ENCODE measurements at places on chromosomes 6 and 20.

DNA sequence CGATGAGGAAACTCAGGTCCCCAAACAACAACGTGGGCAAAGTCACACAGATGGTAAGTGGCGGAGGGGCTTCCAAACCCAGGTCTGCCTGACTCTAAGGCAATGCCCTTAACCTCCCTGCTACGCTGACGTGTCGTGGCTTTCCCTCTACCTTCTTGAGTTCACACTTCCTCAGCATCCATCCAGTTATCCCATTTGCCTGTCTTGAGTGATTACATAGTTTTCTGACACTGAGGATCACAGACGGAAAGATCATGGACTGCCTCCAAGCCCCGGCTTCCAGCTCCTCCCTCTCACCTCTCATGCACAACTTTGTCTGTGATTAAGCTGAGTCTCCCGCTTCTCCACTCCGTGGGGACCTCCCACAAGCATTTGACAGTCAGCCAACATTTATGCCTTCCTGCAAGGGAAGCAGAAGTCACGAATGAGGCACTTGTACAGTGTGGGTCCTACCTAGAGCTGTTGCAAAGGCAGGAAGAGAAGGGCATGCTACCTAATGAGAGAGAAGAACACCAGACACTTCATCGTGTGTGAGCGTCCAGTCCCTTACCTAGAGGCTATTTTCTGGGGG is 33.8 kb downstream of the TBC1D7 start:
- H3K4me1 ChIP-seq, result no peaks in the 10 kb centered on the region
- no peak overlapping the region for H3K4me3 ChIP-seq
- peaks cover 35% of the 10 kb centered on the region for H3K36me3 ChIP-seq

- H3K27me3 ChIP-seq, result no peaks in the 10 kb centered on the region
- DNase-seq, result no peak
- H3K27ac ChIP-seq, result no peak overlapping the region
- no peaks in the 10 kb centered on the region for H3K4me1 ChIP-seq
These were observed 2.4 kb upstream of the GCNT2 start for GRCh38 chr6:10518557-10519407.

- no peaks in the 10 kb centered on the region for H3K36me3 ChIP-seq
- H3K27me3 ChIP-seq, result no peaks in the 10 kb centered on the region
- no peak overlapping the region for H3K4me3 ChIP-seq
- DNase-seq, result no peak
These were observed 307.7 kb upstream of the DEFB115 start for GRCh38 chr20:30949761-30950160.

DNA sequence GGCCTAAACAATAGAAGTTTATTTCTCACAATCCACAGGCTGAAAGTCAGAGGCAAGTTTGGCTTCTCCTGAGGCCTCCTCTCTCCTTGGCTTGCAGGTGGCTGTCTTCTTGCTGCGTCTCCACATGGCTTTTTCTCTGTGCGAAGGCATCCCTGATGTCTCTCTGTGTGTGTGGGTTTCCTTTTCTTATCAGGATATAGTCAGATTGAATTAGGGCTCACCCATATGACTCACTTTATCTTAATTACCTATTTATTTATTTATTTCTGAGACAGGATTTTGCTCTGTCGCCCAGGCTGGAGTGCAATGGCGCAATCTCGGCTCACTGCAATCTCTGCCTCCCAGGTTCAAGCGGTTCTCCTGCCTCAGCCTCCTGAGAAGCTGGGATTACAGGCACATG is 30.7 kb downstream of the LINC00237 start:
- H3K27ac ChIP-seq, result no peak overlapping the region
- peaks cover 3% of the 10 kb centered on the region for H3K27me3 ChIP-seq
- H3K4me3 ChIP-seq, result no peak overlapping the region
- no peaks in the 10 kb centered on the region for H3K36me3 ChIP-seq
- no peaks in the 10 kb centered on the region for H3K4me1 ChIP-seq

DNA sequence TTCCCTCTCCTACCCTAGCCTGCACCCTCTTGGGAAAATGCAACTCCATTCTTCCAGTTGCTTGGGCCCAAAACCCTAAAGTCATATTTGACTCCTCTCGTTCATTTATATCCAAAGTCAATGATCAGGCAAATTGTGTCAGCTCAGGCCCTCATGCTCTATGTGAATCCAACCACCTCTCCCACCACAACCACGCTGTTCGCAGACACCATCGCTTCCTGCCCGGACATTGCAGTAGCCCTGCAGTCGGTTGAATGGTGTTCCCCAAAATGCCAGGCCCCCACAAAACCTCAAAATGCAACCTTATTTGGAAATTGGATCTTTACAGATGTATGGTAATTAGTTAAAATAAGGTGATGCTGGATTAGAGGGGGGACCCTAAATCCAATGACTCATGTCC is 98.3 kb downstream of the PREX1 start:
- H3K36me3 ChIP-seq, result peaks cover 73% of the 10 kb centered on the region
- H3K4me1 ChIP-seq, result no peaks in the 10 kb centered on the region
- DNase-seq, result no peak
- H3K4me3 ChIP-seq, result no peak overlapping the region
- no peaks in the 10 kb centered on the region for H3K27me3 ChIP-seq

GRCh38 chr6:169171951-169172350 is 81.7 kb downstream of the THBS2 start:
- no peaks in the 10 kb centered on the region for H3K36me3 ChIP-seq
- H3K27ac ChIP-seq, result no peak overlapping the region
- DNase-seq, result no peak
- no peaks in the 10 kb centered on the region for H3K27me3 ChIP-seq
- no peaks in the 10 kb centered on the region for H3K4me1 ChIP-seq
- no peak overlapping the region for H3K4me3 ChIP-seq

DNA sequence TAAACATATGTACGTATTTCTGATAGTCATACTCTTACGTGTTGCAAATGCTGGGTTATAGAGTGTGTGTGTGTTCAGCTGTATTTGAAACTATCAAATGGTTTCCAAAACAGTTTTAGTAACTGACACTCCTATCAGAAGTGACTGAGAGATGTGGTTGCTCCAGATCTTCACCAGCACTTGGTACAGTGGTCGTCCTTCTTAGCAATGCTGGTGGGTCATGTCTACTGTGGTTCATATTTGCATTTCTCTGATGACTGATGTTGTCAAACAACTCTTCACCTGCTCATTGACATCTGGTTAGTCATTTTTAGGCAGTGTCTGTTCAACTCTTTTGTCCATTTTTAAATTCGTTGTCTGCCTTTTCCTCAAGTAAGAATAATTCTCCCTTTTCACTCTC is 259.3 kb downstream of the KIF16B start:
- no peak overlapping the region for H3K4me3 ChIP-seq
- no peak for DNase-seq
- no peaks in the 10 kb centered on the region for H3K4me1 ChIP-seq
- no peaks in the 10 kb centered on the region for H3K27me3 ChIP-seq
- H3K27ac ChIP-seq, result no peak overlapping the region

GRCh38 chr20:23180451-23180921 is 94.4 kb upstream of the CD93 start:
- H3K4me1 ChIP-seq, result no peaks in the 10 kb centered on the region
- H3K27me3 ChIP-seq, result peaks cover under 1% of the 10 kb centered on the region
- DNase-seq, result no peak
- no peak overlapping the region for H3K27ac ChIP-seq
- H3K36me3 ChIP-seq, result no peaks in the 10 kb centered on the region
- H3K4me3 ChIP-seq, result no peak overlapping the region

Data from effector memory CD4-positive, alpha-beta T cell (primary cell).